HFFc6 (cell line): ENCODE measurements at places on chromosomes 12 and 14. TPM values are rescaled to one million over a fixed set of nuclear protein-coding genes. Genes with fewer than 3 reads are reported as not detected.

DNA sequence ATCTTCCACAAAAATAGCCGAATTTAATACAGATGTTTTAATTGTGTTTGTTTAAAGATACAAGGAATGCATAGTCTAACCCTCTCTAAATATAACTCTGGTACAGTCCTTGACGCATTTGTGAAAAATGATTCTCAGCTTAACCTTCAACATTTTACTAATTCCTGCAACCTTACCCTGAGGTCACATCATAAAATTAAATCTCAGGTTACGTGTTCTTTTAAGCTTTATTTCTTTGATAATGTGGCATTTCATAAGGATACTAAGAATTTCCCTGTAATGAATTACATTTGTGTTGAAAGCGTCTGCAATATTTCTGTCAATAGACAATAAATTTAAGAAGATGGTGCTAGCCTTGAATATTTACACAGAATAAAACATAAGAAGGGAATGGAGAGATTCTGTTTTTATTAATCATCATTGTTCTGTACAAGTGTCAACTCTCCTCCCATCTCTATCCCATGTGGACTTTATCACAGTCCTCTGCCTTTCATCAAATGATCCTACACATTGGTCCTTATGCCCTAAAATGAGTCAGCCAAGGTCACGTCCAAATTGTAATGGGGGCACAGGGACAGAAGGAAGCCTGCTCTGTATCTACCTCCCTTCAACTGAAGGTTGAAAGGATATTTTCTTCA lies 769.3 kb upstream of the FLRT2 start:
- no peak for DNase-seq

GRCh38 chr12:26821212-26821701 lies 11.7 kb downstream of the ITPR2 start:
- peak; percentile 39 for DNase-seq

Gene GDF3
- total RNA-seq: not detected in 3 replicates

Gene PALS1
- 46.5 to 51.6 TPM (median 48.0 TPM) in 3 replicates for total RNA-seq
